ENCODE measurements at places on chromosomes 5 and 9.

GRCh38 chr9:13648676-13649075, 369.2 kb upstream of the MPDZ start:
- DNase-seq: no peak

DNA sequence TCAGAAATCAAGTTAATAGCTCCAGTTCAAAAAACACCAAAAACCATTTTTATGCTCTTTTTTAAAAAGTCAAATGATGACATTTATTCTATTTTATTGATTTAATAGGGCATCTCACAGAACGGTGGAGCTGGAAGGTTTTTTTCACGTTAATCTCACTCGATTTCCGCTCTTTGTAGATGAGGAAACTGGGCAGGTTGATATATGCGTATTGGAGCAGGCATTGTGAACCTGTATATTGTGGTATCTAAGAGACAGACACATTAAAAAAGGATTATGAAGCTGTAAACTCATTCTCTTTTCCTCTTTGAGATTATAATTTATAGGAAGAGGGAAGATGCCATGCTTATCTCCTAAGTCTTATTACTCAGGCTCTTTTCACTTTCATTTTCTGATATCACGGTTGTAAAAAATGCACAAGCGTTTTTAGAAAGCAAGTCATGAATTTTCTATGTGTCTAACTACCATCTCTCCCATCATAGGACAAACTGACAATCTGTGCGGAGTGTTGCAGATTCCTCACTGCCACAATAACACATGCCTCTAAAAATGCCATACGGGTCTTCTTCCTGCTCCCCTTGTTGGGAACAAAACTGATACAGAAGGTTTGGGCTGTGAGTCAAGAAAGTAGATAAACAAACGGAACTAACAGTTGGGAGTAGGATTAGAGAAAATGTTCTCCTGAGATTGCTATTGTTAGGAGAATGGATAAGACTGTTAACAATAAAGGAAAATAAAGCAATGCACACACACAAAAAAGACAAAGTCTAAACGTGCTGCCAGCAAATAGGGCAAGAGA, 1997.7 kb downstream of the MAT2B start:
- no peak for DNase-seq

- no peak for DNase-seq
Measured at GRCh38 chr5:167296066-167296465, 995.4 kb upstream of the WWC1 start.

GRCh38 chr5:141338538-141339306, at the start of gene PCDHGA2:
PCDHGA2 (plus strand) TSS chr5:141338760.
- no peak for DNase-seq

DNA sequence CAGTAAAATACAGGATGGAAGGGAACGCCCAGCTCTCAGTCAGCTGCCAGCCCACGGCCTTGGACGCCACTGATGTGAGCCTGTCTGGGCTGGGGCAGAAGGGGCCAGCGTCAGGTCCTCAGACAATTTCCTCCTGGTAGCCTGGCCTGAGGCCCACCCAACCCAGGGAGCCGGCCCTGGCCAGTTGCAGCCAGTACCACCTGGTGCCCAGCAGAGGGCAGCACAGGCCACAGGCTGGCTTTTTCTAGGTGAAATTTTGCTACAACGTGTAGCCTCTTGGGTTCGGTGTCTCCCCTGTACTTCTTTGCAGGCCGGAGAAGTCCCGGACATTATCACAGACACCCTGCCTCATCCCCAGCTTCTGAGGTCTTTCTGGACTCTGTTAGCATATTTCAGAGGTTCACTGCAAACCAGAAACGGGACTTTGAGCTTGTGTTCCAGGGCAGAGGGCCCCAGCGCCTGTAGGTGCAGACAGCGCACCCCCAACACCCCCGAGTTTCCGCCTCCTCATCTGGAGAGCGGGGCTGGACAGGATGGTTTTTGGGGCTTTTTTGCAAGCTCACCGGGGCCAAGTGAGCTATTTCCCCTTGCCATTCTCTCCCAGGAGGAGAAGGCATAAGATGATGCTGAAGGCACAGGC, 45.9 kb upstream of the KCNMB1 start:
- DNase-seq: peak; percentile 18

DNA sequence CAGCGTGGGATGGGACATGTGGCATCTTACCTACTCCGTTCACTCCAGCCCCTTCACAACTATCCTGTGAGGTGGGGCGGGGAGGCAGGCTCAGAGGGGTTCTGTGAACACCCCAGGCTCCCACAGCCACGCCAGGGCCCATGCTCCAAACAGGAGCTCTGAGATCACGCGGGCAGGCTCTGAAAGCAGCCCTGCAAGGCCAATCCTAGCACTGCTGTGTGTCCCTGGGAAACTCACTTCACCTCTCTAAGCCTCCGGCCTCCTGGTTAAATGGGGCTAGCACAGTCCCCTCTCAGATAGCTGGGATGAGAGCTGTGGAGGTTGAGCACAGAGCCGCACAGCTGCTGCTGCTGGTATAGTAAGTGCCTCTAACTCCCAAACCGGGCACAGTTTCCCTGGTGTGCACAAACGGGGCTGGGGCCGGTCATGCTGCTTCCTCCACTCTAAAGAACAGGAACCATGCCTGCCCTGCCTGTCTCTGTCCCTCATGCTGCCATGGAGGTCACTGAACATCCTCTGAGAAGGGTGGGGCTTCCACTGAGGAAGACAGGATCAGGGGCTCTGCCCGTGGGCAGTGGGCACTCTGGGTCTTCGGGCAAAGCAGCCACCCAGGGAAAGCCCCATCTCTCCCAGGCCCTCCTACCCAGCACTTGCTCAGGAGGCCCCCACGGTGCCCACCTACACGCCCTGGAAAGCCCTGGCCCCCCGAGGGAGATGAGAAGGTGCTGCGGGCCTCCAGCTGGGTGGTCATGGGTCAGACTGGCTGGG, 13.0 kb upstream of the ASS1 start:
- no peak for DNase-seq

DNA sequence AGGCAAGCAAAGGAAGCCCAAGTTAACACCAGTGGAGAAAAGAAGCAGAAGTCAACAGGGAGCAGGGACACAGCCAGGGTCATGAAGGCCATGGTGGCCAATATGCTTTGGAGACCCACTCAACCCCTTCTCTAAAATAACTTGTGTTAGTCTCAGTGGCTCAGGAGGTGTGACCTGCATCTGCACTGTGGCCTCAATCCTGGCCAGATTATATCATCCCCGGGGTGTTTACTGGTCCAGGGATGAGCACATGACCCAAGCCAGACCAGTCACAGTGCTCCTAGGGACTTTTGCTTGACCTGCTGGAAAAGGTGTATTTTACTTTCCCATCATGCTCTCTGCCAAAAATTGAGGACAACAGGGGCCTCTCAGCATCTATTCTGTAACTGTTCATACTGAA, 105.2 kb downstream of the DPYSL3 start:
- no peak for DNase-seq

- DNase-seq: no peak
Measured at GRCh38 chr5:59732806-59733205, 160.7 kb downstream of the PDE4D start.

GRCh38 chr9:125142560-125143376, 560 bp downstream of the SCAI start:
- DNase-seq: no peak

- DNase-seq: no peak
Measured at GRCh38 chr5:160675988-160676387, 176.0 kb downstream of the ATP10B start.

- DNase-seq: no peak
Measured at GRCh38 chr5:85010014-85010562, 625.4 kb upstream of the EDIL3 start.

DNA sequence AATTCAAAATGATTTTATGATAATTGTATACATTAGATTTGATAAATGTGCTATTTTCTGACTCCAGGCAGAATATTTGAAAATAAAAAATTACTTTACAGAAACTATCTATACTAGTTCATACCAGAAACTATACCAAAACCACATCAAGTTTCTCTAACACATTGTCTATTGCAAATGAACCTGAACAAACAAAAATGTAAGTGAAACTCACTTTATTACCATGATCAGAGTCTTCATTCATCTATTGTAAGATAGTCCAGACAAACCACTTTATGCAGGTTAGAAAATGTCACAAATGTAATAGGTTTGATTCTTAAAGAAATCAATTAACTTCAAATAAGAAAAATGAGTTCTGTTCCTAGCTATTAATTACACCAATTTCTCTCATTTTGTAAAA, 99.4 kb downstream of the OXCT1 start:
- no peak for DNase-seq

DNA sequence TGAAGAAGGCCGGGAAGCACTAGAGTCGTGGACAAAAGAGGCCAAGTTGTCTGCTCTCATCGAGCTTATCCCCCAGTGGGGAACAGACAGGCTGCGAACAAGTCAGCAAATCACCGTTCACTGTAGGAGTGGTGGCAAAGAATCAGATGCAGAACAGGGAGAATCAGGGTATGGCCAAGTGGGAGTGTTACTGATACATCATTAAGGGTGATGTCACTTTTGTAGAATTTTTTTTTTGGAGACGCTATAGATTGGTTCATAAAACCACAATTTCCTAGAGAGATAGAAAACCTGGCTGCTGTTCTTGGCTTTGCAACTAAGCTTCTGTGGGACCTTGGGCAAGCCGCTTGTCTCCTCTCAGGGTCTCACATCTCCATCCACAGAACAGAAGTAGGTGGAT, 21.3 kb downstream of the SPRY4 start:
- no peak for DNase-seq

GRCh38 chr5:140734354-140734753, 34.1 kb downstream of the ZMAT2 start:
- no peak for DNase-seq

- DNase-seq: no peak
Measured at GRCh38 chr5:33969572-33970452, 14.7 kb downstream of the SLC45A2 start.

GRCh38 chr5:124948062-124948753, 201.8 kb upstream of the ZNF608 start:
- DNase-seq: no peak

GRCh38 chr5:71974622-71975021, 132.7 kb upstream of the MAP1B start:
- no peak for DNase-seq

GRCh38 chr9:133186736-133187135, 22.3 kb downstream of the OBP2B start:
- DNase-seq: no peak

DNA sequence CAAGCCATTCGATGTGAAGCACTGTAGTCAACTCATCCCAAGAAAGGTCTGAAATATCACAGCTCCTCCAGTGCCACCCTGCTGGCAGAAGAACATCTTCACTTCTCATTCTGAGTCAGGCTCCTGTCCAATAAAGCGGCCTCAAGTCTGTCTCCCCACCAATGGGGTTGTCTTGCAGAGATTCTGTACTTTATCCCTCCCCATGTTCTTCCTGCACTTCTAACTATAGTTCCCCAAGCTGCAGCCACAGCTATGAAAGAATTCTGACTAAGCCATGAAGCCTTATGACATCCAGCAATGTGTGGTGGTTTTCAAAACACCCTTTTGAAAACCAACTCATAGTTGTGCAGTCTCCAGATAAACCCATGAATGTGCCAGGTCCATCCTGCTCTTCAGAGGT, 6.8 kb downstream of the MACROH2A1 start:
- no peak for DNase-seq

GRCh38 chr5:65926893-65927292, 518 bp downstream of the ERBIN start:
- no peak for DNase-seq

GRCh38 chr5:96781031-96781971, 26.4 kb downstream of the ERAP1 start:
- no peak for DNase-seq

DNA sequence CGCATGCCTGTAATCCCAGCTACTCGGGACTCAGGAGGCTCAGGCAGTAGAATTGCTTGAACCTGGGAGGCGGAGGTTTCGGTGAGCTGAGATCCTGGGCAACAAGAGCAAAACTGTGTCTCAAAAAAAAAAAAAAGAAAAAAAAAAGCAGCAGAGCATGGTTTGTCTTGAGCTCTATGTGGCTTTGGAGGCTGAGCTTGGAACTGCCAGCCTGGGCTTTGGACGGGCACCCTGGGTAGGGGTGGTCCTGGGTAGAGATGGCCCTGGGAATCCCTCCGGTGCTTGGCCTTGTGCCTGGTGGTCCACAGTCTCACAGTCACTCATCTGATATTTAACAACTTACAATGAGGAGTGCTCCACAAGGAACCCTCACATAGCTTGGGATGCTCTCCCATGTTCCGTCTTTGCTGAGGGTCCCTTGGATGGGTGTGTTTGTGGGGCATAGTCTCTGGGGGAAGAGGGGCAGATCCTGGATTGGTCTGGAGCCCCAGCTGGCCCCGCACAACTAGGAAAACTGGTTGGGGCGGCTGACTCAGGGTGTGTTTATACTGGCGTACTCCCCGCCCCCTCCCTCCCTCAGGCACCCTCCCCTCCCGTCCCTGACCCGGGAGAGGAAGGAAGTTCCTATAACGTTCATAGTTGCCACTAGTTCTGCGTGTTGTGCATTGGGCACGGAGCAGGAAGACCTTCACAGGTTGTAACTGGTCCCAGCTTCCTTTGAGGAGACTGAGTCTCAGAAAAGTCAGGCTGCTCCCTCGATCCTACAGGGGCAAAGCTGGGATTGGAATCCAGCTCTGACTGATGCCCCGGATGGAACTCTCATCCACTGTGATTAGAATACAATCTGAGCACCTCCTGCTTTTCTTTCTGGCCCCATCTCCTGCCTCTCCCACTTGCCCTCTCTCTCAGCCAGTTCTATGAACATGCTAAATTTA, 11.2 kb downstream of the IER5L start:
- DNase-seq: peak; percentile 76

GRCh38 chr5:149981206-149981605, 19.2 kb downstream of the TIGD6 start:
- DNase-seq: no peak

- no peak for DNase-seq
Measured at GRCh38 chr9:131218370-131218769, 57.9 kb downstream of the FAM78A start.

- DNase-seq: no peak
Measured at GRCh38 chr9:137369911-137370764, 52.8 kb downstream of the EXD3 start.

GRCh38 chr5:67050125-67050524, 146.5 kb downstream of the CD180 start:
- DNase-seq: no peak

Data from bone marrow (tissue), 2 donors.